Naive B cell (primary cell): ENCODE measurements at places on chromosomes 6 and 20.

- peaks cover 9% of the 10 kb centered on the region for H3K36me3 ChIP-seq
- no peak overlapping the region for H3K4me3 ChIP-seq
- no peaks in the 10 kb centered on the region for H3K27me3 ChIP-seq
- peaks cover 31% of the 10 kb centered on the region for H3K4me1 ChIP-seq
- DNase-seq = no peak
- H3K27ac ChIP-seq = peak overlapping the region; percentile 34
Observed at GRCh38 chr20:58436868-58437645, 48.0 kb downstream of the VAPB start.

- no peak for DNase-seq
- H3K27me3 ChIP-seq = no peaks in the 10 kb centered on the region
- H3K4me3 ChIP-seq = no peak overlapping the region
Observed at GRCh38 chr6:116924245-116924644, 47.2 kb downstream of the RFX6 start.

- H3K36me3 ChIP-seq = no peaks in the 10 kb centered on the region
- no peak overlapping the region for H3K4me3 ChIP-seq
- H3K4me1 ChIP-seq = peaks cover 12% of the 10 kb centered on the region
- DNase-seq = no peak
Observed at GRCh38 chr6:156598855-156599180, 178.4 kb upstream of the ARID1B start.

DNA sequence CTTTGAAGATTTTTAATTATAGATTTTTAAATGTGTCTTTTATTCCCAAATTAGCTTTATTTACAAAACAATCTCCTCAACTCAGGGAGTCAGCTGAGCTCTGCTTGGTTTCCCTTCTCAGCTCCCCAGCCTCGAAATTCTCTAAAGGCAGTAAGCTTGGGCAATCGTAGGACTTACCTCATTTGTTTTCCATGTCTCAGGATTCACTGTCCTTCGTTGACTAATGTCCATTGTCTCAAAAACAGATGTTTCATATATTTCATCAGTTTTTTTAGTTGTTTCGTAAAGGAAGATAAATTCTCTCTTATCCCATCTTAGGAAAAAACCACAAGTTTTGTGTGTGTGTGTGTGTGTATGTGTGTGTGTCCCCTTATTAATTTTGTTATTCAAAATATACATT is 102.2 kb upstream of the ADGRF1 start:
- H3K27ac ChIP-seq = no peak overlapping the region
- H3K36me3 ChIP-seq = no peaks in the 10 kb centered on the region

DNA sequence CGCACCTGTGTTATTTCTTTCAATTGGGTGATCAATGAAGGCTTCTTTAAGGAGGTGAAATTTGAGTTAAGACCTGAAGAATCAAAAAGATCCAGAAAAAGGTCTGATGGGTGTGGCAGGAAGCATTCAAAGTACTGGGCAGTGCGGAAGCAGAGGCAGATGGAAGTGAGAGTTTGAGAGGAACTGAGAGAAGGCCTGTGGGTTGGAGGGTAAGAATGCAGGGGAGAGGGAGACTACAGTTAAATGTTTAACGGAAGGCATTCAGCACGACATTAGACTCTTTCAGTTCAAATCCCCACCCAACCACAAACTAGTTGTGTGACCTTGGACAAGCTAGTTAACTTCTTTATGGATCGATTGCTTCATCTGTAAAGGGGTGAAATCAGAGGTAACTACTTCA is 50.5 kb upstream of the GCM1 start:
- H3K4me3 ChIP-seq = peak overlapping the region; percentile 82
- no peaks in the 10 kb centered on the region for H3K27me3 ChIP-seq
- peaks cover 54% of the 10 kb centered on the region for H3K4me1 ChIP-seq
- peak; percentile 79 for DNase-seq
- peak overlapping the region; percentile 73 for H3K27ac ChIP-seq

GRCh38 chr6:84921891-84922290 is 157.5 kb upstream of the TBX18 start:
- no peak overlapping the region for H3K4me3 ChIP-seq
- DNase-seq = no peak
- no peak overlapping the region for H3K27ac ChIP-seq
- no peaks in the 10 kb centered on the region for H3K36me3 ChIP-seq
- no peaks in the 10 kb centered on the region for H3K4me1 ChIP-seq
- no peaks in the 10 kb centered on the region for H3K27me3 ChIP-seq

- H3K4me1 ChIP-seq = peaks cover 36% of the 10 kb centered on the region
- H3K36me3 ChIP-seq = no peaks in the 10 kb centered on the region
- no peaks in the 10 kb centered on the region for H3K27me3 ChIP-seq
- no peak for DNase-seq
Observed at GRCh38 chr20:19913927-19914614, 103.1 kb upstream of the NAA20 start.

GRCh38 chr6:82259389-82259788 is 11.8 kb upstream of the IBTK start:
- H3K36me3 ChIP-seq = no peaks in the 10 kb centered on the region
- H3K27ac ChIP-seq = no peak overlapping the region
- DNase-seq = no peak
- H3K27me3 ChIP-seq = no peaks in the 10 kb centered on the region
- no peak overlapping the region for H3K4me3 ChIP-seq
- H3K4me1 ChIP-seq = no peaks in the 10 kb centered on the region

DNA sequence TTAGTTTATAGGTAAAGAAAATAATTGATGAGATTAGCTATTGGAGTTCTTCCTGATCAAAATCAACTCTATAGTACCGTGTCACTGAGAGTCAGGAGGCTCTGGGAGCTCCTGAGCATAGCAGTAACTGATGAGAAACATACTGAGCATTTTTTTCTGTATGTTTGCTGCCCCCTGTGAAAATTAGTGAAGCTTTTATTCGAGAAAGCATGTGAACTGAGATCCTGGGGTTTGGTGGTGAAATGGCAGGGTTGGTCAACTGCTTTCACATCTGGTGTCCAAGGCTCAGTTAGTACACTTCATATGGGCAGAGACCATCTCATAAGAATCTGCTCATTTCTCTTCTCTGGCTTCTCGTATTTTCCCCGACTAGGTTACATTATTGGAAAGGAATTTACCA is 4.1 kb upstream of the ABT1 start:
- H3K27me3 ChIP-seq = peaks cover 33% of the 10 kb centered on the region
- H3K4me1 ChIP-seq = peaks cover 4% of the 10 kb centered on the region
- no peak for DNase-seq
- H3K4me3 ChIP-seq = no peak overlapping the region
- H3K36me3 ChIP-seq = no peaks in the 10 kb centered on the region

DNA sequence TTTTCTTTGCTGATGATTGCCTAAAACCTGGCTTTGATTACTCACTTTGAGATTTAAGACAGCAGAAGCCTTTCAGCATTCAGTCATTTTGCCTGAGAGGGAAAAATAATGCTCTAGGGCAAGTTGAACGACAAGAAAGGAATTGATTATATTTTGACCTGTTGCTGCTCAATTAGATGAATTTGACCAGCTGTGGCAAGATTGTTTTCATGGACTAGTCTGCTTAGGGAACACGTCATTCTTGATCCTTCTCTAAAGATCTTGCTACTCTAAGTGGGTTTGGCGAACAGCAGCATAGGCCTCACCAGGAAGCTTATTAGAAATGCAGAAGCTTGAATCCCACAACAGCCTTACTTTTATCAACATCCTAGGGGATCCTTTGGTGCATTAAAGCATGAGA is 59.7 kb upstream of the PHACTR1 start:
- peaks cover 9% of the 10 kb centered on the region for H3K27me3 ChIP-seq
- no peaks in the 10 kb centered on the region for H3K4me1 ChIP-seq
- no peak overlapping the region for H3K4me3 ChIP-seq
- no peaks in the 10 kb centered on the region for H3K36me3 ChIP-seq
- no peak for DNase-seq

- DNase-seq = no peak
- no peaks in the 10 kb centered on the region for H3K27me3 ChIP-seq
- no peak overlapping the region for H3K27ac ChIP-seq
- no peak overlapping the region for H3K4me3 ChIP-seq
- peaks cover 18% of the 10 kb centered on the region for H3K36me3 ChIP-seq
Observed at GRCh38 chr6:143126574-143126941, 65.9 kb downstream of the AIG1 start.

GRCh38 chr20:19970256-19970765 is 46.9 kb upstream of the NAA20 start:
- H3K27ac ChIP-seq = no peak overlapping the region
- DNase-seq = no peak
- no peaks in the 10 kb centered on the region for H3K27me3 ChIP-seq

DNA sequence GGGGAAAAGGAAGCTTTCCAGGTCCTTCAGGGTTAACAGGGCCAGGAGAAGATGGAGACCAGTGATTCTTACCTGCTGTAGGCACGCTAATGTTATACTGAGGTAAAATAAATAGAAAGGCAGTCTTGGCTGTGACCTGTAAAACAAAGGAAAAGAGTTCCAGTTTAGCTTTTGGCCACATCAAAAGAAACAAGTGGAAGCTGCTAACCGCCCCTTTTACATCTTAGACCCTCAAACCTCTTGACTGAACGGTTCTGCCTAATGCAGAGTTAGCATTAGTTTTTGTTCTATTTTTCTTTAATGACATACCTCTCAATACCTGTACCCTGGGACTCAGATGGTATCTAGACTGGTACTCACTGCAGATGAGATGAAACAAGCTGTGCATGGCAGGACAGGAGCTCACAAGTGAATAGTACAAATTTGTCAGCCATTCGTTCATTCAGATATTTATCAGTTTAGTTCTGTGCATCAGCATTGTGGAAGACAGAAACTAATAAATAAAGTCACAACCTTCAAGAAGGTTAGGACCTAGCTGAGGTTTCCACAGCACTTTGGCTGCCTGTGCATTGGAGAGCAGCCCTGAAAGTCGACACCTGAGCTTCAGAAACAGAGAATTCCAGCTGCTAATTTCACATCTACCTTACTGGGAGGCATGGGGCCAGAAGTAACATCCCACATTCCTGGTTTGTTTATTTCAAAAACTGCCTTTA is 41.0 kb downstream of the TRAM2 start:
- H3K4me3 ChIP-seq = no peak overlapping the region
- no peaks in the 10 kb centered on the region for H3K27me3 ChIP-seq
- no peak for DNase-seq
- H3K4me1 ChIP-seq = peaks cover 17% of the 10 kb centered on the region
- H3K36me3 ChIP-seq = no peaks in the 10 kb centered on the region

- peaks cover 9% of the 10 kb centered on the region for H3K4me1 ChIP-seq
- no peaks in the 10 kb centered on the region for H3K36me3 ChIP-seq
- peaks cover 40% of the 10 kb centered on the region for H3K27me3 ChIP-seq
- no peak overlapping the region for H3K27ac ChIP-seq
- H3K4me3 ChIP-seq = no peak overlapping the region
- DNase-seq = no peak
Observed at GRCh38 chr20:58645412-58645968, 5.6 kb upstream of the STX16 start.
